Breast epithelium (tissue), 4 donors: ENCODE measurements at places on chromosomes 5 and 9.

GRCh38 chr9:94449486-94449885 is 105.4 kb upstream of the PCAT7 start:
- DNase-seq, result no peak

GRCh38 chr5:355958-356357 is 34.4 kb downstream of the AHRR start:
- DNase-seq, result no peak

DNA sequence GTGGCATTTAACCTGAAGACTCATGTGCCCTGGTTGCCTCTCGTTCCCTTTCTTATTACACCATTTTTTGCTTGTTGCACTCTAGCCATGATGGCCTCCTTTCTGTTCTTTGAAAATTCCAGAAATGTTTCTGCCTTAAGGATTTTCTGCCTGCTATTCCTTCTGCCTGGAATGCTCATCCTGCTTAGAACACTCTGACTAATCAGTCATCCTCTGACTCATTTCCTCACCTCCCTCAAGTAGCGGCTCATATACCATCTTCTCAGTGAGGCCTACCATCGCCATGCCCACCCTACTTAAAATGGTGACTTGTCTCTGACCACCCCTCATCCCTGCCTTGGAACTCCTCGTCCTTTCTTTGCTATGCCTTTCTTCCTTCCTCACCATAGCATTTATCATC is 68.8 kb downstream of the KIF4B start:
- no peak for DNase-seq

DNA sequence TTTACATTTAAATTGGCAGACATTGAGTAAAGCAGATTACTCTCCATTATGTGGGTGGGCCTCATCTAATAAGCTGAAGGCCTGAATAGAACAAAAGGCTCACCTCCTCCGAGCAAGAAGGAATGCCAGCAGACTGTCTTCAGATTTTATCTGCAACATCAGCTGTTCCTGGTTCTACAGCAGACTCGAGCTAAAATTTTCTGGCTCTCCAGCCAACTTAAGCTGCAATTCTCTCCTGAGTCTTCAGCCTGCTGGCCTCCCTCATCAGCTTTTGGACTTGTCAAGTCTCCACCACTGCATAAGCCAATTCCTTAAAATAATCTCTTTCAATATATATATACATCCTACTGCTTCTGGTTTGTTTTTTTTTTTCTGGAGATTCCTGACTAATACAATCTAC is 12.5 kb downstream of the TRPM3 start:
- DNase-seq, result no peak

- DNase-seq, result no peak
These were observed 52.3 kb downstream of the TLE4 start for GRCh38 chr9:79623799-79624721.

DNA sequence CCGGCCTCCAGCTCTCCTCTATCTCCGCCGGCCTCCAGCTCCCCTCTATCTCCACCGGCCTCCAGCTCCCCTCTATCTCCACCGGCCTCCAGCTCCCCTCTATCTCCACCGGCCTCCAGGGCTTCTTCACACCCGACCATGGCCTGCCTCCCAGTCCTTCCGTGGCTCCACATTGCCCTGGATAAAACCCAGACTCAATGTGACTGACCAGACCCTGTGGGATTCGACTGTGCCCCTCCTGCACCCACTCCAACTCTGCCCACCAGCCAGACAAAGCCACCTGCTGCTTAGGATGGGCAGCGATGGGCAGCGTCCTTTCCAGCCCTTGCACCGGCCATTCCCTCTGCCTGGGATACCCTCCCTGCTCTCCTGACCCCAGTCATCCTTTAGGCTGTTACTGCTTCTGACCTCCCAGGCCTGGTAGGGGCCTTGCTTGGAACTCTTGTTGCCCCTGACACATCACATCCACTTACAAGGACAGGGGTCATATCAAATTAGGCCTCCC is 30.5 kb upstream of the RXRA start:
- DNase-seq, result no peak

DNA sequence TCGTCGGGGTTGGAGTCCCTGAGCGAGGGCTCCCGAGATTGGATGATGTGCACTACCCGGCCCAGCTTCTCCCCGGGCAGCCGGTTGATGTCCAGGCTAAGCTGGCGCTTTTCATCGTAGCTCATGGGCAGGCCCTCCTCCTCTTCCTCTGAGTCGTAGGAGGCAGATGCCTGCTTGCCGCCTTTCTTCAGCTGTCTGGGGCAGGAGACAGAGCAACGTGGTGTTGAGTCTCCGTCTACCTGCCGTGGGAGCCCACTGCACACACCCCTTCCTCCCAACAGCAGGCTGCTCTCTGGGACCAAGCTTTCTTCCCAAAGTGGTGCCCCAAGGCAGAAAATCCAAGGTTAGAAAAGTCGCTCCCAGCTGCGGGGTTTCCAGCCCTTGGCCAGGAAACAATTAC is 10.8 kb downstream of the BRD3OS start:
- DNase-seq, result no peak

GRCh38 chr9:124780060-124780756 is 3.3 kb downstream of the OLFML2A start:
- DNase-seq, result no peak

GRCh38 chr9:87233899-87234455 is 263.7 kb upstream of the DAPK1 start:
- DNase-seq, result no peak

GRCh38 chr5:127426661-127427060 is 90.8 kb upstream of the PRRC1 start:
- no peak for DNase-seq

- no peak for DNase-seq
These were observed 60.3 kb downstream of the DUSP1 start for GRCh38 chr5:172710676-172711075.

DNA sequence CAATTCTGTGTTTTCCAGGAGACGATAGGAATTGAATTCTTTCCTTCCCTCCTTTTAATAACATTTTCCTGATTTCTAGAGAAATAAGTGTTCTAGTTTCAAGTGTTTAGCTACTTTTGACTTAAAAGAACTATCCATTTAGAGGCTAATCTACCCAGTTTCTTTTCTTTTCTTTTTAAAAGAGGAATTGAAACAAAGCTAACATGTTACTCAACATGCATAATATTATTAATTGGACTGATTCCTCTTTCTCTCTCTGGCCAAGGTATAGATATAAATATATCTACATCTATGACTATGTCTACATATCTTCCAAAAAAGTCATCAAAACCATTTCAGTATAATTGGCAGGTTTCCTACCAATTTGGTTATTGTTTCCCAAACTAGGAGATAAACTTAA is 309.8 kb downstream of the TRPM3 start:
- DNase-seq, result no peak

DNA sequence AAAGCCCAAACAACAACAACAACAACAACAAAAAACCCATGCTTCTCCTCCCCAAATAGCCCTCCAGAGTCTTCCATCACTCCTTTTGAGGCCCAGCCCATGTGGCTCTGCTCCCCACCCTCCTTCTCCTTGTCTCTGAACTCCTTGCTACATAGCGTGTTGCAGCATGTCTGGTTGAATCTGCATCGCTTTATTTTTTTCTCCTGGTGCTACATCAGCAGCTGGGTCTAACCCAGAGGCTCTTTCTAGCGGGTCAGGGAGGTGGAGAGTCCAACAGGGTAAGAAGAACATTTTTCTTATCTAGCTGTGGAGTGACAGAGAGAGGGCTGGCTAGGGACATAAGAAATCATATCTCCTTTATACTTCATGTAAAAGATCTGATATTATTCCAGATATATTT is 18.4 kb downstream of the NXNL2 start:
- DNase-seq, result no peak

DNA sequence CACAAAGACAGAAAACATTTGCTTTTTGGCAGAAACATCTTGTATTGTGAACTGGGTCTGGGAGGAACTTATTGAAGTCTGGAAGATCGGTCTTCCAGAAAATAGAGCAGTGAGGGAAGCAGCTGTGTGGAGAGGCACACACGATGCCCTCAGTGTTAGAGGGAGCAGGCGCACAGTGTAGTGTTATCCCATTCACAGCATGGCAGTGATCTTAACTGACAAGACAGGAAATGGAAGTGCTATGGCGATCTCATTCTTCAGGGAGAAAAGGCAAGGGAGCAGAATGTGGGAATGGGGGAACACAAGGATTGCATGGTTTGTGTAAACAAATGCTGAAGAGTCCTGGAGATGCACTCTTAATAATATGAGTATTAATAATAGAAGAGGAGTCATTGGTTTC is 161.0 kb downstream of the PBX3 start:
- no peak for DNase-seq

- no peak for DNase-seq
These were observed 1857.8 kb upstream of the WWC1 start for GRCh38 chr5:166433679-166434078.

DNA sequence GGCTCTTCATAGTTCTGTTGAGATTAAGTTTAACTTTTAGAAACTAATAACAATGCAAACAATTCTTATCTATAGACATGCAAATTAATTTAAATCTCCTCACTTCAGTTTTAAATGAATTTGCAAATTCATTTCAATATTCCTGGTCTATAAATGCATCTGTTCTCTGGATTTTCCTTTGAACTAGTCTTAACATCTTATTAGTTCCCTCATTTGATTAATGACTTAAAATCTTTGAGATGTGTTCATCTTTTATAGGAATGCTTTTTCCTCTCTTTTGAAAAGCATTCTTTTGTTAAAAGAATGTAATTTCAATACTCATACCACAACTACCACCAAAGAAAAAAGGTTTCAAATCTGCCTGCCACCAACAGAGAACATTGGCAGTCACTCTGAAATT is 169.4 kb downstream of the RASEF start:
- no peak for DNase-seq

- no peak for DNase-seq
These were observed 17.8 kb downstream of the BOD1 start for GRCh38 chr5:173598686-173599085.

DNA sequence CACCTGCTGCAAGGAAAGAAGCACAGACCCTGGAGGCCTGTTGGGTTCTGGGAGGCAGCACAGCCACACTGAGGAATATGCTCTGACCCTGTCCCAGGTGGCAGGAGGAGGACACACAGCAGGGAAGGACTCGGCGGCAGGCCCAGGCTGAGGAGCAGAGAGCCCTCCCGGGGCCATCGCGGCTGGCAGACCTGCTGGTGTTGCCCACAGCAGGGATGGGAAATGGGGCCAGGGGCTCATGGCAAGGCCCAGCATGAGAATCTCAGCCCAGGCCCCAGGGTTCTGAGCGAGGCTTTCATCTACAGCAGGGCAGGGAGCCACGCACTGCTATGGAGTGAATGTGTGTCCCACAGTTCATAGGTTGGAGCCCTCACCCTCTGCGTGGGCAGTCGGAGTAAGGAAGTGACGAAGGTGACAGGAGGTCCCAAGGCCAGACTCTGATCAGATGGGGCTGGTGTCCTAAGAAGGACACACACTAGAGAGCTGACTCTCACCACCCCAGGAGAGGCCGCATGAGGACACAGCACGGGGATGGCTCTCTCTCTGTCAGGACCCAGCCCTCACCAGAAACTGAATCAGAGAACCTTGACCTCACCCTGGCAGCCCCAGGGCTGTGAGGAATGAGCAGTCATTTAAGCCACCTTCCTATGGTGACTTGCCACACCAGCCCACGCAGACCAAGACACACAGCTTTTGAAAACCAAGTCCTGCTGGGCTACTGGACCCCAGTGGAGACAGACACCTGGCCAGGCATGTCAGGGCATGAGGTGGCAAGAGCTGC is 10.3 kb upstream of the GPSM1 start:
- DNase-seq, result no peak

DNA sequence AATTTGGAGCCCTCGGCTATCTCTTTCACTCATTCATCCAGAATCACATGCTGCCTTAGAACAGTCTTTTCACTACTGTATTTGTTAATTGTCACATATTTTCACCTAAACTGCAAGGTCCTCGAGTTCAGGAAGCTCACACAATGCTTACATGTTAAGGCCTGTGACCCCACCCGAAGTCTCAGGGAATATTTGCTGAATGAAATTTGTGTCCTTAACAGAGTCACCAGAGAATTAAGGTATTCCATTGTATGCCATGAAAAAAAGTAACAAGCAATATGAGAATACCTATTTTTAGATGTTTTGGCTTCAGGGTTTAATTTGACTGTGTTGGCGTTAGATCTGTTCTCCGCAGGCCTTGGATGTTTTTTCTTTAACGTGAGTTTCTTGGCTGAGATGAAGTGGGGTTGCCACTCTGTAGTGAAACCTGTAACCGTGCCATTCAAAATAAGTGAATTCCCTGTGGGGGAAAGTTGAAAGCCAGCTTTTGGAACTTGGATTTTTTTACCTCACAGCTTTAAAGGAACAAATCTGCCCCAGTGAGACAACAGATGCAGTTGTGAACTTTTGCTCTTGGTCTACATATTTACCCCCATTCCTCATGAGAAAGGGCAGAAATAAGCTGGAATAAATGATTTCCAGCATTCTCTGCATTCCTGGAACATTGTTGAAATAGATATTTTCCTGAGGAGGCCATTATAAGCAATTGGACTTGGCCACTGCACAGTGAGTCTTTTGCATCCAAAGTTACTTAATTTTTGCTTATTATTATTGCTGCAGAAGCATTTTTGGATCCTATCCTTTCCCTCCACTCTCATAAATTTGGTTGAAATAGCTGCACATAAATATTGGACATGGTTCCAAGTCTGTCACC is 35.9 kb upstream of the FBP1 start:
- DNase-seq, result no peak
